ENCODE measurements at places on chromosomes 7 and 10.

GRCh38 chr10:132054564-132054963, 11.2 kb upstream of the JAKMIP3 start:
- DNase-seq: no peak

DNA sequence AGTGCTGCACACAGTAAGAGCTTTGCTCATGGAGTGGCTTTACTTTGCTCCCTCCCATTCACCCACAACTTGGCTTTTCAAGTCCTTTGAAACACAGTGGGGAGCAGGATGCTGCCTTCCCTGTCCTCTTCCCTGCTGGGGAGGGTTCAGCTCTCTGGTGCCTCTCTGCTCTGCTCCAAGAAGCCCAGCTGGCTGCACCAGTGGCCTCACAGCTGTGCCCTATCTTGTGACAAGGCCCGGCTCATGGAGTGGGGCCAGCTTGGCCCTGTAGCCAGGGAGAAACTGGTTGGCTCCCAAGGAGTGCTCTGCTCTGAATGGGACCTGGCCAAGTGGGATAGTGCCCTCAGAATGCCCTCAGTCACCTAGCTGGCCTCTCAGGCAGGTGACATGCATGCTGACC, 212.3 kb upstream of the ZMIZ1 start:
- DNase-seq: no peak

GRCh38 chr7:30658479-30659074, 23.7 kb downstream of the CRHR2 start:
- no peak for DNase-seq

DNA sequence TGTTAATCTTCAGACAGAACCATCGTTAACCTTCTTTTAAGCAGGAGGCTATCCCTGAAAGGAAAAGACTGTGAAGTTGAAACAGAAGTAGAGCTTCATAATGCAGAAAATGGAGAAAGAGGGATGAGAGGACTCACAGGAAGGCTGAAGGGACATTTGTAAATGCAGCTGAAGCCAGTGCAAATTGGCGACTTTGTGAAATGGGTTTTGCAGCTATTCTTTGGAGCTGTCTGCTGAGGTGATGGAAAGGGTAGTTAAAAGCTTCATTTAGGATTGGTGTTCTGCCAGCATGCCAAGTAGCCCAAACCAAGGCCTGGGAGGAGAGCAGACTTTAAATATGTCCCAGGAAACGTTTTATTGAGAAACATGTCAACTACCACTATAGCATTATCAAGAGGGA, 122.7 kb downstream of the INSYN2A start:
- DNase-seq: no peak

DNA sequence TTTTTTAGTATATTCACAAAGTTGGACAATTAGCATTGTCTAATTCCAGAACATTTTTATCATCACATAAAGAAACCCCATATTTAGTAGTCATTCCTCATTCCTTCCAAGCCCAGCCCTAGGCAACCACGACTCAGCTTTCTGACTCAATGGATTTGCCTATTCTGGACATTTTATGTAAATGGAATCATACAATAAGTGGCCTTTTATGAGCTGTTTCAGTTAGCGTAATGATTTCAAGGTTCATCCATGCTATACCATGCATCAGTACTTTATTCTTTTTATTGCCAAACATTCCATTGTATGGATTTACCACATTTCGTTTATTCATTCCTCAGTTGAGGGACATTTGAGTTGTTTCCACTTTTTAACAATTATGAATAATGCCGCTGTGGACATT, 249.2 kb downstream of the DYNC1I1 start:
- no peak for DNase-seq

DNA sequence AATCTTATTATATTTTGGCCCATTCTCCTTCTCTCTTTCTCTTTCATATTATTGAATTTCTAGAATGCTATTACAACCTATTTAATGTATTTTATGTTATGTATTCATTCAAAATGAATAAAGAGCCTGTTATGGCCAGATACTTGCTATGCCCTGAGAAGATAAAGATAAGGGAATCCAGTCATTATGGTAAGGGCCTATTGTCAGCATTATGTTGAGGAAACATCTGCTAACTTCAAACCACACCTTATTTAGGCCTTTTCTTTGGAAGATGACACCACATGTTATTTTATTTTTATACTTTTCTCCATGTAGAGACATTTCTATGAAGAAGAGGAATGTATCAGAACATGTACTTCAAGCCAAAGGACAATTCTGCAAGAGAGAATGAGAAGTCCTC, 60.5 kb upstream of the MPP7 start:
- DNase-seq: no peak

DNA sequence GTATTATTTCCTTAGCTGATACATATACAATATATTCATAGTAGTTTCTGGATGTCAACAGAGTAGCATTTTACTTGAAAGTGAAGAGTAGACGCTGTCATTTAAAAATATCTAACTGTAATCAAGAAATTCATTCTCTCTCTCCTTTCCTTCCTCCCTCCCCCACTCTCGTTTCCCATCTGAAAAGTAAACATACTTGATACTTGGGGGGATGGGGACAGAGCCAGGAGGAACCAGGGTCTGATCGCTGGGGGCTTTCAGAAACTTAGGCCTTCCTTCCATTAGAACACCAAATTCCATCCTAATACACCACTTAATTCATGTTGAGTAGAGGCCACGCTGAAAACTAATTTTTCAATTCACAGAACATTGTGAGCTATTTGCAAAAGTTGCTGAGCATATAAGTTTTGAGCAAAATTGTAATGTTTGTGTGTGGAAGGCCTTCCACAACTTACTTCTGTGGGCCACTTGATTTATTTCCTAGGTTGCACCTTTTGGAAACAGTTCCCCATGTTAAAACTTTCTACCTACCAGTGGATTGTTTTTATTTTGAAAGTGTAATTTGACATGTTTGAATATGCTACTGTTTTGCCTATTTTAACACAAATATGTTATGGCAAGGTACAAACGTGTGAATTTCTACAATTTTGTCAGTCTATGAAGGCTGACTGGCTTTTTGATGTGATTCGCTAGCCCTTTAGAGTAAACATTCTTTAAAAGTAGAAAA, 35.2 kb downstream of the CNPY1 start:
- no peak for DNase-seq
